ENCODE measurements at places on chromosomes 16 and 17. TPM values are rescaled to one million over a fixed set of nuclear protein-coding genes. Genes with fewer than 3 reads are reported as not detected.
A peak's percentile ranks its signal among the peaks of the same experiment; 100 is the strongest.

GRCh38 chr16:89373355-89374110 lies 116.8 kb downstream of the ANKRD11 start:
- no peaks in the 10 kb centered on the region for H3K27me3 ChIP-seq
- peaks cover 51% of the 10 kb centered on the region for H3K4me1 ChIP-seq
- H3K36me3 ChIP-seq = peaks cover 19% of the 10 kb centered on the region
- no peak for DNase-seq

DNA sequence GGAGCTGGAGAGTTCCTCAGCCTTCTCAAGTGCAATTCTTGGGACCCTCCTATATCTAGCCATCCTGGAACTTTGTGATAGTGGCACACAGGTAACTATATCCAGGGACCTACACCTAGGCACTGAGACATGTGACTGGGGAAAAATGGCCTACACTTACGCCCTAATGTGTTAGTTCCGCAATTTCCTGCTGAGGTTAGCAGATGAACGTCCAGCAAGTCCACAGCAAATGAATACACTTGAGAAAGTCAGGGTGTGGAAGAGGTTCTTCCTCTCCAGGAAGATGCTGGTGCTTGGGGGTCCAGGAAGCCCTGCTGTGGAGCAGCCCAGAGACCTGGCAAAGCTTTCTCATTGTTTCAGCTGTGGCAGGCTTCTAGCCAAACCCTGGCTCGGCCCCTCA lies 20.8 kb downstream of the PIK3R5 start:
- no peaks in the 10 kb centered on the region for H3K27me3 ChIP-seq
- no peak overlapping the region for H3K4me3 ChIP-seq
- no peak overlapping the region for H3K27ac ChIP-seq
- peaks cover 49% of the 10 kb centered on the region for H3K4me1 ChIP-seq

- no peak overlapping the region for H3K27ac ChIP-seq
- no peak overlapping the region for H3K4me3 ChIP-seq
- no peaks in the 10 kb centered on the region for H3K27me3 ChIP-seq
- no peak for DNase-seq
- H3K36me3 ChIP-seq = no peaks in the 10 kb centered on the region
Observed at GRCh38 chr17:17504341-17505140, 8.3 kb upstream of the RASD1 start.

GRCh38 chr16:19223235-19224170 lies 55.5 kb downstream of the SYT17 start:
- H3K27me3 ChIP-seq = no peaks in the 10 kb centered on the region
- H3K4me3 ChIP-seq = no peak overlapping the region
- no peak for DNase-seq
- H3K27ac ChIP-seq = no peak overlapping the region
- H3K4me1 ChIP-seq = no peaks in the 10 kb centered on the region
- peaks cover 39% of the 10 kb centered on the region for H3K36me3 ChIP-seq

The WNK4 gene
- 0.06 TPM for polyA plus RNA-seq

The CDH3 gene
- 0.24 TPM for polyA plus RNA-seq

The MIS12 gene
- polyA plus RNA-seq = 20.9 TPM

DNA sequence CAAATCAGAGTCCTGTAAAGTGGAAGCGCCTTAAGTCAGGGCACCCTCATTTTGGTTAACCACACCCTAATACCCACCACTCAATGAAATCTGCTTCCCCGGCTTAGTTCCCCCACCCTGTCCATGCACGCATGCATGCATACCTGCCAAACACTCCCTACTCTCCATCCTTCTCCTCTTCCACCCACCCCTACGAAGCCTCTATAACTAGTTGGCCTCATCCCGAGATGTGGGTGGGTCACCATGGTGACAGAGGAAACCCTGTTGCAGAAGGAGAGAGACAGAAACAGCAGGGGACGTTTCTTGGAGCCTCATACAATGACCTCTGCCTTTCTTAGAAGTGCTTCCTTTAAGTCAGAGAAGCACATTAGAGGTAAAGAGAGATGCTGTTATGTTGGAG lies 46.8 kb upstream of the DNAH9 start:
- H3K4me1 ChIP-seq = no peaks in the 10 kb centered on the region
- H3K4me3 ChIP-seq = no peak overlapping the region
- H3K27me3 ChIP-seq = no peaks in the 10 kb centered on the region
- no peak overlapping the region for H3K27ac ChIP-seq

DNA sequence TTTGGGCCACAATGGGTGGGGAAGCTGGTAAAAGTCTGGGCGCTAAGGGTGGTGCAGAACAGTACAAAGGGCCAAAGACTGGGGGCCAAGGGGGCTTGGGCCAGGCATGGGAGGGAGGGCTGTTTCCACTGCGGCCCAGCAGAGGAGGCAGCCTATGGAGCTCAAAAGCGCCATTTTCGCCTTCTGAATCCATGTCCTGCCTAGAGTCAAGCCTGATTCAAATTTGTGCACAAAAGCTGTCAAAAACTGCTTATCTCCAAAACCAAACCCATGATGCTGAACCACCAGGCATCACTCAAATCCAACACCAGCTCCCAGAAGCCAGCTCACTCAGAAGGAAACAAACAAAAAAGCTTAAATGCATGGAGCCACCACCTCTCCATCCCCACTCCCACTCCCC lies 16.0 kb downstream of the COG7 start:
- DNase-seq = no peak
- no peaks in the 10 kb centered on the region for H3K4me1 ChIP-seq
- H3K36me3 ChIP-seq = peaks cover 6% of the 10 kb centered on the region
- H3K4me3 ChIP-seq = no peak overlapping the region
- no peaks in the 10 kb centered on the region for H3K27me3 ChIP-seq
- no peak overlapping the region for H3K27ac ChIP-seq

The ATP6V0C gene
- polyA plus RNA-seq = 395 TPM

DNA sequence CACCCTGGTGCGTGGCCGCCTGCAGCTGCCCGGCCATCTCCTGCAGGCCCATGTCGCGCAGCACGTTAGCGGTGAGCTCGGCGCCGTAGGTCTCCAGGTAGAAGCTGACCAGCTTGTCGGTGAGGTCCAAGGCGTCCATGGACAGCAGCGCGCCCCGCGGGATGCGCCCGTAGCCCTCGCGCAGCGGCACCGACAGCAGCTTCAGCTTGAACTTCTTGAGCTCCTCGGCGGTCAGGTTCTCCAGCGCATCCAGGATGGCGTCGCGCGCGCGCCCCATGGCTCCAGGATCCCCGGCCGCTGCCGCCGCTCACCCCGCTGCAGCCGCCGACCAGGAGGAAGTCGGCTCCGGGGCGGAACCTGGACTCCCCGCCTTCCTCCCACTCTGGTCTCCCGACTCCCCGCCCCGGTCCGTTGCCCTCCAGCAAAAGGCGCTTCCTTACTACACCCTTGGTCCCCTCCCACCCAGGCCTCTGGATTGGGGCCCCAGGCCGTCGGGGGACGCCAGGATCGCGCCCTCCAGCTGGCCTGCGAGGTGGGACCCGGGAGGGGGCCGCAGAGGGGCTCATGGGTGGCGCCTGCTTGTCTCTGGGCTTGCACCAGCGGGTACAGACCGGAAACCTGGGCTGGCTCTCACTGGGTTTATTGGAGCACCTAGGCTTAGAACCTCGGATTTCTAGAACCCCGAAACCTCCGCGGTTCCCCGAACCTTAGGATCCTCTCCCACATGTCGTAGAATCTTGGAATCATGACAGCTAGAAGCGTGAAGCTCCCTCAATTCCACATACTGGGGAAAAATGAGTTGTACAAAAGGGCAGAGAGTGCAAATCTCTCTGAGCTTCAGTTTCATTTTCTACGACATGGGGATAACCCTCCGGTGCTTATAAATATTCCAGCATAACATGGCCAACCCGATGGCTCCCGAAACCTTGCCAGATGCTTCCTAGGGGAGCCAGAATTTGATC lies at the start of gene PYCARD:
PYCARD (minus strand) TSS at position 347 of the 962 bp plus-strand sequence; CDS start at position 277, 70 bp downstream.
- H3K27ac ChIP-seq = peak within 1 kb of the TSS; percentile 62
- no peaks in the 10 kb centered on the region for H3K36me3 ChIP-seq
- peak within 1 kb of the TSS; percentile 79 for H3K4me3 ChIP-seq
- DNase-seq = no peak
- H3K27me3 ChIP-seq = no peaks in the 10 kb centered on the region

DNA sequence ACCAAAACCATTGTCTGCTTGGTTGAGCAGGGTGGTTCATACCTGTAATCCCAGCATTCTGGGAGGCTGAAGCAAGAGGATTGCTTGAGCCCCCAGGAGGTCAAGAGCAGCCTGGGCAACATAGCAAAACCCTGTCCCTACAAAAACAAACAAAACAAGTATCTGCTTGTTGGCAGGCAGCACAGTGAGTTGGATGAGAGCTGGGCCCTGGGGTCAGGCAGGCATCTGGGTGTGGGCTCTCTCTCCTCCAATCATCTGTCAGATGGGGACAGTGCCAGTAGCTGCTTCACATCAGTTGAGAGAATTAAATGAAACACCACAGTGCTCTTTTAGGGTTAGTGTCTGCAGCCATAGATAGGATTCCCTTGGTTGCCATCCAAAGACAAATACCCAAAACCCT lies 5.8 kb downstream of the ARMC7 start:
- H3K36me3 ChIP-seq = no peaks in the 10 kb centered on the region
- H3K27ac ChIP-seq = peak overlapping the region; percentile 48
- H3K4me3 ChIP-seq = no peak overlapping the region
- DNase-seq = no peak
- H3K27me3 ChIP-seq = no peaks in the 10 kb centered on the region
- peaks cover 49% of the 10 kb centered on the region for H3K4me1 ChIP-seq

DNA sequence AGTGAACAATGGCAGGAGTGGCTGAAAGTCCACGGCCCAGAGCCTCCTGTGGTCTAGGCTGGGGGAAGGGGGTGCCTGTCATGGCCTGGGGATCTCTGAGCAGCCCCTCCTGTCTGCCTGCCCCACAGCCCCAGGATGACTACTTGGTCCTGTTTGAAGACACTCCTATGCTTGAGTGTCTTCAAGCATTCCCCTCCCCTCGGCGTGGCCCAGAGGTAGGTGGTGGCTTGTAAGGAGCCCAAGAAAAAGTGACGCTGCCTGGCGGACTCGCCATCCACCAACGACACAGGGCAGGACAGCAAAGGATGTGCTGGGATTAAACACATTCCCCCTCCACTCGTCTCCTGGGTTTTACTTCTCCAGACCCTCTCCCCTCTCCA lies 5.7 kb downstream of the SULT1A1 start:
- DNase-seq = no peak
- no peak overlapping the region for H3K27ac ChIP-seq
- H3K27me3 ChIP-seq = no peaks in the 10 kb centered on the region

The TBX6 gene
- 1.4 TPM for polyA plus RNA-seq

GRCh38 chr17:56230660-56231059 lies 77.4 kb downstream of the ANKFN1 start:
- no peaks in the 10 kb centered on the region for H3K36me3 ChIP-seq
- no peaks in the 10 kb centered on the region for H3K27me3 ChIP-seq
- no peak for DNase-seq

The CCL8 gene
- not detected for polyA plus RNA-seq

The ABCA5 gene
- polyA plus RNA-seq = 19.8 TPM

DNA sequence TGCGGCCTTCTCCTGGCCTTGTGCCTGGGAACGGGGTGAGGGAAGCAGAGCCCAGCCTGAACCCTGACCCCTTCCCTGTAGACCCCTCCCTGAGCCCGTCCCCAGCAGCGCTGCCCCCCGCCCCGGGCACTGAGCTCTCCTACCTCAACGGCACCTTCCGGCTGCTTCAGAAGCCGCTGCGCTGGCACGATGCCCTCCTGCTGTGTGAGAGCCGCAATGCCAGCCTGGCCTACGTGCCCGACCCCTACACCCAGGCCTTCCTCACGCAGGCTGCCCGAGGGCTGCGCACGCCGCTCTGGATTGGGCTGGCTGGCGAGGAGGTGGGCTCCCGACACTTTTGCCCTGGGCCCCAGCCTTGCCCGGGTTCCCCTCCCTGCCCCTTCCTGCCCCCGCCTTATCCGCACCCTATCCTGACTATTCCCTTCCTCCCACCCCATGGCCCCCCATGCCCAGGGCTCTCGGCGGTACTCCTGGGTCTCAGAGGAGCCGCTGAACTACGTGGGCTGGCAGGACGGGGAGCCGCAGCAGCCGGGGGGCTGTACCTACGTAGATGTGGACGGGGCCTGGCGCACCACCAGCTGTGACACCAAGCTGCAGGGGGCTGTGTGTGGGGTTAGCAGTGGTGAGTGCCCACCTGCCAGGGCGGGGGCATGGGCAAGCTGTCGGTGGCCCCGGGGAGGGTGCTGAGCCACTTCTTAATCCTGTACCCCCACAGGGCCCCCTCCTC lies 62.1 kb downstream of the MRC2 start:
- no peaks in the 10 kb centered on the region for H3K36me3 ChIP-seq
- no peaks in the 10 kb centered on the region for H3K27me3 ChIP-seq
- H3K27ac ChIP-seq = no peak overlapping the region
- DNase-seq = no peak
- no peak overlapping the region for H3K4me3 ChIP-seq
